ENCODE measurements at places on chromosomes 7 and 10.

GRCh38 chr7:28855538-28856217, 102.5 kb downstream of the TRIL start:
- no peak for DNase-seq

GRCh38 chr7:101168412-101169049, 3.2 kb upstream of the VGF start:
- DNase-seq = no peak

GRCh38 chr7:7417851-7418250, 117.8 kb downstream of the COL28A1 start:
- no peak for DNase-seq

GRCh38 chr10:22624287-22624738, 90.1 kb downstream of the PIP4K2A start:
- no peak for DNase-seq

GRCh38 chr10:121702351-121703320, 104.4 kb upstream of the FGFR2 start:
- no peak for DNase-seq

DNA sequence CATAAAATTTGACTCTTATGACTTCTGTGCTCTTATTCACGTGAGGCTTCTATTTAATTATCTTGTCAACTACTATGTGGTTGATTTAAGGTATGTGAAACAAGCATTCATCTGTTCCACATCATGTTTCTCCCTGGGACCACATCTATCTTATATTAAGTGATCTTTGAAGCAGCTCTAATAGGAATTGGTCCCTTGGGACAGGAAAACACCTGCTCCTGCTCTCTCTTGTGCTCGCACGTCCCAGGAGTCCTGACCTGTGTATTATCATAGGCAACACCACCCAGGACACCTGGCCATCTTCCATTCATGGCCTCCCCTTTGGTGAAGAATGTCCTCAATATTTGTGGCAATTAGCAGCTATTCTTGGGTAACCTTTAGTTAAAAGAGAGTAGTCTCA, 269.2 kb downstream of the NRG3 start:
- no peak for DNase-seq

GRCh38 chr10:62719061-62719460, 85.5 kb upstream of the ADO start:
- no peak for DNase-seq

- DNase-seq = no peak
These were observed 4.9 kb downstream of the CPN1 start for GRCh38 chr10:100076750-100077149.

DNA sequence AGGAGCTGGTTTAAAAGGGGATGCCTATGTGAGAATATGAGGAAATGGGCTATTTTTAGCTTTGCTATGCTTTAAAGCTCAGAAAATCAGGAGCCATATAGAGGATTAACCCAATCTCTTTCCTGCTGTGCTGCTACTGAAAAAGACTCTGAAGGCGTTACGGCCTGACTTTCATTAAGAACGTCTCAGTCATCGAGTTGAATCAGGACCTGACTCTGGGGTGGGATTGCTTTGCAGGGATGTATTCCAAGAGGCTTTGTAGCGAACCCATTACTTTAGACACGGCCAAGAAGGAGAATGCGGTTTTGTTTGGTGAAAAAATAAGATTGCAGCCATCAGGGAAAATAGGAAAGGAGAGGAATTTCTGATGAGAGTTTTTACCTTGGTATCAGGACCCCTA, 426.9 kb downstream of the CCSER2 start:
- no peak for DNase-seq

GRCh38 chr7:114953724-114954123, 31.8 kb downstream of the MDFIC start:
- DNase-seq = no peak
